ENCODE measurements at places on chromosomes 13 and 19. TPM values are rescaled to one million over a fixed set of nuclear protein-coding genes. Genes with fewer than 3 reads are reported as not detected.

DNA sequence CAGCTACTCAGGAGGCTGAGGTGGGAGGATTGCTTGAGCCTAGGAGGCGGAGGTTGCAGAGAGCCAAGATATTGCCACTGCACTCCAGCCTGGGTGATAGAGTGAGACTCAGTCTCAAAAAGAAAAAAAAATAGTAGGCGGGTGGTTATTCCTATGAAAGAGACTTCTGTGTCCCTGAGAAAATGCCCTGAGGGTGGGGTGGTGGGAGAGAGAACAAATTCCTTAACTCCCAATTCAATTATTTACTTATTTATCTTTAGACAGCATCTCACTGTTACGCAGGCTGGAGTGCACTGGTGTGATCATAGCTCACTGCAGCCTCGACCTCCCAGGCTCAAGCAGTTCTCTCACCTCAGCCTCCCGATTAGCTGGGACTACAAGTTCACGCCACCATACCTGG is 10.3 kb upstream of the EEF2 start:
- no peak for DNase-seq

GRCh38 chr19:2167896-2168618 is 4.3 kb downstream of the DOT1L start:
- no peak for DNase-seq

DNA sequence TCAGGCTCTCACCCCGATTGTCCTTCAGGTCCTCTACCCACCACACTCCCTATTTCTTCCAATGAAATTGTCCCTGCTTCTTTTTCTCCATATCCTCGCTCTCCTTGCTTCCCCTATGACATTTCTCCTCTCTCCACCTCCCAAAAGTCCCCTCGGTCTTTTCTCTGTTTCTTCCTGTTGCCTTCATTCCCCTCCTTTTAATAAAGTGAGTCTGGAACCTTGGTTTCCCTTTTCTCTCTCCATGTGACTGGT is 676 bp upstream of the ZNF574 start:
- DNase-seq: no peak

CCDC8 gene
- 15.1 TPM for total RNA-seq

- no peak for DNase-seq
Measured at GRCh38 chr13:32471187-32471922, 43.4 kb upstream of the N4BP2L1 start.

DNA sequence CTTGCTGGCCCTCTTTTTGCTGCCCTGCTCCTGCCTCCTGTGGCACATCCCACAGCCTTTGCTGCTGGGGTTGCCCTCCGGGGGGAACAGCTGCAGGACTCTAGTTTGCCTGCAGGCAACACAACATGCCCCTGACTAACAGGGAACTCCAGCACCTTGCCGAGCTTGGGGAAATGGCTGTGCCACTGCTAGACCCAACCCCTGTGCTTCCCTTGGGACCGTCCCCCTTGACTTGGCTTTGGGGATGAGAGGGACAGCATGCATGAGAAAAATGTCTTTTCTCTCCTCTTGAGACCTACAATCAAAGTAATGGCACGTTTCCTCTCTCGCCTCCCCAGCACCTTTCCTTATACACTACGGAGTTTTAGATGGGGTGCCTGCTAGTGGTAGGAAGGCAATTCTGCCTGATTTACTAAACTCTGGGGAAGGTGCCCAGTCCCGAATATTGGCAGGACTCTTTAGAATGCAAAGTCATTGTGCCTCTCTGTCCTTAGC is 12.4 kb upstream of the VWA8 start:
- peak; percentile 76 for DNase-seq

ZNF135 gene
- total RNA-seq: 5.2 TPM

GRCh38 chr19:13842291-13843103 is 34.4 kb upstream of the NANOS3 start:
- no peak for DNase-seq

- no peak for DNase-seq
Measured at GRCh38 chr13:40460116-40460515, 206.3 kb downstream of the FOXO1 start.

DNA sequence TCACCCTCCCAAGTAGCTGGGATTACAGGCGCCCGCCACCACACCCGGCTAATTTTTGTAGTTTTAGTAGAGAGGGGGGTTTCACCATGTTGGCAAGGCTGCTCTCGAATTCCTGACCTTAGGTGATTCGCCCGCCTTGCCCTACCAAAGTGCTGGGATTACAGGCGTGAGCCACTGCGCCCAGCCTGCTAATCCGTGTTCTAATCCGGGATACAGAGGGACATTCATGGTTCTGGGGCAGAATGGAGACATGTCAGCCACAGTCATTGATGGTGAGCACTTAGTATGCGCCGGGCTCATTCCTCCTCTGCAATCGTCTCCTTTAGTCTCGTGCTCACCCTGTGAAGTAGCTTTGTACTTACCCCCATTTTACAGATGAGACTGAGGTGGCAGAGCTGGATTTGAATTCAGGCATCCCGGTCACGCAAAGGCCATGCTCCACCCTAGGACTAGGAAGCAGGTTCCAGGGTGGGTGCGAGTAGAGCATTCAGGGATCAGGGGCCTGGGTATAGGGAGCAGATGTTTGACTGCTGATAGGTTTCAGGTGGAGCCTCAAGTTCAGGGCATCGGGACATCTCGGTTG is 8.2 kb downstream of the RRAS start:
- no peak for DNase-seq

RGS9BP gene
- total RNA-seq: 0.26 TPM

ATP4A gene
- total RNA-seq: 0.50 TPM

- no peak for DNase-seq
Measured at GRCh38 chr13:111251646-111252445, 68.6 kb upstream of the TEX29 start.

CCDC97 gene
- total RNA-seq: 21.1 TPM

GRCh38 chr19:57813919-57814504 is 701 bp downstream of the ZNF552 start:
- DNase-seq: no peak

DNA sequence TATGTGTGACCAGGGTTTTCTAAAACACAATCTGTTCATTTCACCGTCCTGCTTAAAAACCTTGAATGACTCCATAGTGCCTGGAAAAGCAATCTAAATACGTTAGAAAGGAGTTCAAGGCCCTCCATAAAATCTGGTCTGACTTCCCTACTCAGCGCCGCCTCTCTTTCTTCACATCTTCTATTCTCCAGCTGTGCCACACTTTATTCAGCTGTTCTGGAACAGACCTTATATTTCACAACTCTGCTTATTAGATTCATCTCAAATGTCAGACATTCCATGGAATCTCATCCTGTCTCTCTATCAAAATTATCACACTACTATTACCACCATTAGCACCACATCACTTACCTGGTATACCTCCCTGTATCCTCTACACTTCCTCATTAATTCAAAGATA is 19.8 kb upstream of the SPART start:
- no peak for DNase-seq

GRCh38 chr19:35549174-35549788 is 3.9 kb downstream of the TMEM147 start:
- DNase-seq: peak; percentile 75

- no peak for DNase-seq
Measured at GRCh38 chr13:111614613-111615012, 294.2 kb downstream of the TEX29 start.

DNA sequence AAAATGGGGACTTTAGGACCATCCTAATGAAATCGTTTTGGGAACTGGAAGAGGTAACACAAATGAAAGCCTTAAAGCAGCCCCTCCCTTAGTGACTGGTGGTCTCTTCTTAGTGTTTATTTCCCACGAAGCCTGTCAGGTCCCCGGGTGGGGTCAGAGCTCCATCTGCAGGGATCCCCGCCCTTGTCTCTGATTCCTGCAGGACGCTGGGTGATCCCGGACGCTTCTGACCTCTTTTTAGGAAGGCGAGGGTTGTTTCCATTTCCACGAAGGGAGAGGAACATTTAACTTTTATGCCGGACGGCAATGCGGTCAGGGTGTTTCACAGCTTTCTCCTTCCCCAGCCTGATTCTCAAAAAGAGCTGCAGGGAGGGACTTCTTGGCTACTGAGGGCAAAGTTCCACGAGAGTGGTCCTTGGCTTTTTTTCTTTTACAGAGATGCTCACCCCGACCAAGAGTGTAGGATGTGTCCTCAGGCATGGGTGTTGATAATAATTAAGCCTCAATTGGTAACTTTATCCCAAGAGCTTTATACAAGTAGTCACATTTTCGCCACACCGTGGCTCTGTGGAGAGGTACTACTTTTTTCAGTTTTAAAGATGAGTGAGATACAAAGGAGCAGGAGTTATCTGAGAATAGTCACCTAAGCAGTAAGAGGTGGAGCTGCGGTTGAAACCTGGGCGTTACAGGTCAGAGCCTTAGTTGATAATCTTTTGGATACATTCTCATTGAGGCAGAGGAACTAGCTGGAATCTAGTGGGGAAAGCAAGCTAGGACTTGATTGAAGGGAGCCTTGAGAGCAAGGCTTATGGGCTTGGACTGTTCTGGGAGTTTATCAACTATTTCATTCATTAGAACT is 813 bp downstream of the ZNF284 start:
- DNase-seq: no peak

DNA sequence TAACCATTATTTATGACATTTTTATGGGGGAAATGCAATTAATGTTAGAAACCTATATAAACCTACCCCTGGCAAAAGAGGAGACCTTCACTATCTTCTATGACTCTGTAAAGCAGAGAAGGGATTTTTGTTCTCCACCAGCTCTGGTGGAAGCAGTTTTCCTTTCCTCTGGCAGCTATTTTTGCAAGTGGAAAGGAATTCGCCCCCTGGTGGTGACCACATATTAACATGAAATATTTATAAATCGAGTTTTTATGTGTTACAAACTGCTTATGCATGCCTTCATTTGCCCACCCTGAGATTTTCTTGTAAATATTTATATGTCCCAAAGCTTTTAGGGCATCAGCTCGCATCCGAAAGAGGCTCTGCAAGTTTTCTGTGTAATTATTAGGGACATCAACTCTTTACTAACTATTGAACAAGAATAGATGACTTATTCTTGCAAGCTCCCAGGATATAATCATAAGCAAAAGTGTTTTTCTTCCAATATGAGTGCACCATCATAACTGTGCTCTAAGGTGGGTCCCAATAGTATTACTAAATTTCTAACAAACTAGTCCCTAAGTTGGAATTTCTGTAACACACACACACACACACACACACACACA is 62.4 kb downstream of the SERTM1 start:
- DNase-seq: no peak

ELAVL1 gene
- 163 TPM for total RNA-seq

TPGS1 gene
- total RNA-seq: 10.2 TPM

DNA sequence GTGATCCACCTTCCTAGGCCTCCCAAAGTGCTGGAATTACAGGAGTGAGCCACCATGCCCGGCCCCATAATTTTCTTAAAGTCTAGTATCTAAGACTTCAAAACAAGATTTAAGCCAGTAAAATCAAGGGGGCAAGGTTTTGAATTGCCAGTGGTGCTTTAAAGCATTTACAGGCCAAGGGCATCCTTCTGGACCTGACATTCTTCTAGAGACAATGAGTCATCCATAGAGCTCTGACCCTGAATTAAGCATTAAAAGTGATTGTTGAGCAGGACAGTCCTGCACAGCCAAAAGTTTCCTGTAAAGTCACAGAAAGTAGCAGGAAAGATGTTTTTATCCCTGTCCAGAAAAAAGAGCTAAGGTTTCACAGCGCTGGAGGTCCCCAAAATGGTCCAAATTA is 50.9 kb upstream of the ATP12A start:
- DNase-seq: no peak

All from H1 (cell line).